ENCODE measurements at places on chromosomes 13 and 19.
A peak's percentile ranks its signal among the peaks of the same experiment; 100 is the strongest.

DNA sequence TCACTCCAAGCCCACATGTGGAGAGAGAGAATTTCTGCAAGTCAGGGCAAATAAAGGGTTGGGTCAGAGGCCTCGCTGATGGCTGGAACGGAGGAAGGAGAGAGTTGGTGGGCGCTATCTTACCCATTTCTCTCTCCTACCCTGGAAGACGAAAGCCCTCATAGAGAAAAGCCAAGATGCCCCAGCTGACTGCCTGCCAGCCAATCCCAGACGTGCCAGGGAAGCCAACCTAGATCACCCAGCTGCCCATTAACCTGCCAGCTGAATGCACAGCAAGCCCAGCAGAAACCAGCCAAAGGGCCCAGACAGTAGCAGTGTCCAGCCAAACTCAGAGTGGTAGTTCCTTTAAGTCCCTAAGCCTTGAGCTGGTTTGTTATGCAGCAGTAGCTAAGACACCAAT, 167.0 kb upstream of the ZNF507 start:
- no peak for DNase-seq

GRCh38 chr19:9061879-9062278, 25.0 kb upstream of the OR1M1 start:
- no peak for DNase-seq

GRCh38 chr13:35966024-35966423, 165.2 kb downstream of the DCLK1 start:
- no peak for DNase-seq

DNA sequence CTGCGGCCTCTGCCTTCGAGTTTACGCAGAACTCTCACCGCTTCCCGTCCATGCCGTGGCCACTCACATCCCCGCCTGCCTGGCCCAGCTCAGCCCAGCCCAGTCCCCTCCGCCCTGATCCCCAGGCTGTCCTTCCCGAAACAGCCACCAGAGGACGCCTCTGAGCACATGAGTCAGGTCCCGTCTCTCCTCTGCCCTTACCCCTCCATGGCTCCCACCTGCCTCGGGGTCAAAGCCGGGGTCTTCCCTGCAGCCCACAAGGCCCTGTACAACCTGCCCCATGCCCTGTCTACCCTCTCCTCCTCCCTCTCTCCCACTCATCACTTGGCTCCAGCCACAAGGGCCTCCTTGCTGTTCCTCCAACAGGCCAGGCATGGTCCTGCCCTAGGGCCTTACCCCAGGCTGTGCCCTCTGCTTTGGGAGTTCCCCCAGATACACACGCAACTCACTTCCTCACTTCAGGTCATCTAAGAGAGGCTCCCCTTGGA, 8.1 kb upstream of the SEMA6B start:
- peak; percentile 85 for DNase-seq

GRCh38 chr19:50333737-50334617, 4.8 kb upstream of the KCNC3 start:
- DNase-seq = no peak

GRCh38 chr13:101109005-101109404, 307.3 kb downstream of the NALCN start:
- DNase-seq = no peak

DNA sequence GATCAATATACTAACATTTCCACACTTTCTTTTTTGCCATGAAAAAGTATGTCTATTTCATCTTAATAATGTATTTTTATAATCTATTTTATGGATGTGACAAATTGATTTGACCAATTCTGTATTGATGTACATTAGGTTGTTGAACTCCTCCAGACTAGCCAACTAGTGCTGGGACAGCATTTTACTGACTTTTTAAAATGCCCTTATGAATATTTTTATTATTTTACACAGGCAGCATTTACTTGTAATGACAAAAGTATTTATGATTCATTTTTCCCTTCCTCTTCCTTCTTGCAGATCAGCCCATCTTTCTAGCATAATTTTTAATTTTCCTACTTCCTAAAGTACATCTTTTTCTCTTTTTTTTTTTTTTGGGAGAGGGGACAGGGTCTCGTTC, 918 bp upstream of the FUZ start:
- DNase-seq = no peak

DNA sequence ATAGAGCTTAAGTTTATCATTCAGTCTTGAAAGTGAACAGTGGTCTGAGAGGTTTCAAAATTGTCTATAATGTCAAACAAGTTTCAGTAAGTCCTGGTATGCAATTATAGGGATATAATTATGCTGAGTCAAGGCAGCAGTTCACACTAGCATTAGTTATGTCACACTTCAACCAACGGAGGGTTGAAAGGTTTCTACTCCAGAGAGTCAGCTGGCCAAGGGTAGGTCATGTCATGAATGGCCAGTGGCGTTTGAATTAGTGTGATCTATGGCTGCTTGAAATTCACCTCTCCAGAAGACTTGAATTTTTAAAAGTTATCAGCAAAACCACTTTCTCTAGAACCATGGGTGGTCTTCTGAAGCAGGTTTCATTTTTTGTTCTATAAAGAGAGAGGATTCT, 108.6 kb downstream of the TNFRSF19 start:
- DNase-seq = no peak

- no peak for DNase-seq
Observed at GRCh38 chr13:67554746-67555452, 324.8 kb upstream of the PCDH9 start.

DNA sequence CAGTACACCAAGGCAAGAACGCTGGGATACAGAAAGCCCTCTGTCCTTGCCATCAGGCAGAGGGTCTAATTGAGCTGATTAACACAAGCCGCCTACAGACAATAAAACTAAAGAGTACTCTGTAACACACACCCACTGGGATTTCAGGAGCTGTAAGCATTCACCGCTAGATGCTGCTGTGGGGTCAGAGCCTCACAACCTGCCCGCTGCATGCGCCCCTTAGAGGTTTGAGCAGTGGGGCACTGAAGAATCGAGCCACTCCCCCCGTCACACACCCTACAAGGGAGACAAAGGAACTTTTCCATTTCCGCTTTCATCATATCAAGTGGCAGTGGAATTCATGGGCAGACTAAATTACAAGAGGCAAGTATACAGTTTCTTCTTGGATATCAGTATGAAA, 1080.6 kb downstream of the PCDH17 start:
- DNase-seq = no peak

DNA sequence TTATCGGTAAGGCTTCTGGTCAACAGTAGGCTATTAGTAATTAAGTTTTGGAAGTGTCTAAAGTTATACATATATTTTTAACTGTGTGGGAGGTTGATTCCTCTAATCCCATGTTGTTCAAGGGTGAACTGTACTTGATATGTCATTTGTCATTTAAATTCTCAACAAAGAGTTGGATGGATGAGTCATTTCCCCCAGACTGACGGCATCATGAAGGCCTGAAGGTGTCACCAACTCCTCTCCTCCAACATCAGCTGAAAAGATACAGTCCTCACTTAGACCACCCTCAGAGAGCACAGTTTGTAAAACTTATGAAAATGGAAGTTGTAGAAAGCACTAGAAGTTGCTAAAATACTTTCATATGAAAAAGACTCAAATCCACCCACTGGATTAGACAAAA, 48.8 kb downstream of the DCLK1 start:
- no peak for DNase-seq

DNA sequence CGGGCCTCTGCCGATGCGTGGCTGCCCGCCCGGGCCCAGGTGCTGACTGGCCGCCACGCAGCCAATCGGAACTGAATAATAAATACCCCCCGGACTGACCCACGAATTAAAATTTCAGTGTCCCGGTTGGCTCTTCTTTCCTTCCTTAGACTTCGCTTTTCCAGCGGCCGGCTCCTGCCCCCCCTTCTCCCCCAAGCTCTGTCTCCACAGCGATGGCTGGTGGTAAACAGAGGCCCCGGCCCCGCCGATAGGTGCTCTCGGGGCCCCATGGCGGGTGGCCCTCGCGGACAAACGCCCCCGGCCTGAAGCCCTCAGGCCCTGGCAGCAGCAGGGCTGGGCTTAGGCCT, 2.6 kb downstream of the ZBTB7A start:
- no peak for DNase-seq

GRCh38 chr13:39189778-39190177, 151.5 kb downstream of the NHLRC3 start:
- DNase-seq = no peak

DNA sequence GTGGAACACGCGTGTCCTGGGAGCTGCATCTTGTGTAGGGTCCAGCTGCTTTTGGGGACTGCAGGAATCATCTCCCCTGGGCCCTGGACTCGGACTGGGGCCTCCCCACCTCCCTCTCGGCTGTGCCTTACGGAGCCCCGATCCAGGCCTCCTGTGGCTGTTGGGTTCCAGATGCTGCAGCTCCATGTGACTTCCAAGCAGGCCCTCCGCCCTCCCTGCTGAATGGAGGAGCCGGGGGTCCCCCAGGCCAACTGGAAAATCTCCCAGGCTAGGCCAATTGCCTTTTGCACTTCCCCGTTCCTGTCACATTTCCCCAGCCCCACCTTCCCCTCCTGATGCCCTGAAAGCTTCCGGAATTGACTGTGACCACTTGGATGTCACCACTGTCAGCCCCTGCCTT, 6.2 kb upstream of the PGLS start:
- no peak for DNase-seq

GRCh38 chr19:33629826-33630375, 8.1 kb downstream of the CHST8 start:
- no peak for DNase-seq

Measured in inflammatory macrophage (primary cell).